ENCODE measurements at places on chromosomes 2 and 18.

DNA sequence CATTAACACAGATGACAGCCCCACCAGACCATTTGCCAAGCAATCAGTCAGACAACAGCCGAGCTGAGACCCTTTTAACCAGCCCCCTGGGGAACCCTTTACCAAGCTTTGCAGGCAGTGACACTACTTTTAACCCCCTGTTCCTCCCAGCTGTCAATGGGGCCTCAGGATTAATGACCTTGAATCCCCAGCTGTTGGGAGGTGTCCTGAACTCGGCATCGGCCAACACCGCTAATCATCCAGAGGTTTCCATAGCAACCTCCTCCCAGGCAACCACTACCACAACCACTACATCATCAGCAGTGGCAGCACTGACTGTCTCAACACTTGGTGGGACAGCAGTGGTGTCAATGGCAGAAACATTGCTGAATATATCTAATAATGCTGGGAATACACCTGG lies 160.9 kb upstream of the EPC2 start:
- DNase-seq, result no peak

- DNase-seq, result no peak
Measured at GRCh38 chr2:9656270-9656766, 25.5 kb upstream of the YWHAQ start.

DNA sequence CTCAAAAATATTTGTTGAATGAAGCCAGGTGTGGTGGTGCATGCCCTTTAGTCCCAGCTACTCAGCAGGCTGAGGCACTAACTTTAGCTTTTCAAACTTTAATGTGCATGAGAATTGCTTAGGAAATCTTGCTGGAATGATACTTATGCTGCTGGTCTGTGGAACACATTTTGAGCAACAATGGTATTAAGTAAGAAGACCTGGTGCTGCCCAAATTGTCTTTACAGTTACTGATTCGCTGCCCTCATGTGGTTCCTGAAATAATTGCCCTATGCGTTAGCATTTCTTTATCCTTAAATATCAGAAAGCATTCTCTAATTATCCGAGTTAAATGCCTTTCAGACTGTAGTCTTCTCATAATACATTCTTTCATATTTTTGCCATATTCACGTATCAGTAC lies 76.0 kb upstream of the SESTD1 start:
- DNase-seq, result no peak

DNA sequence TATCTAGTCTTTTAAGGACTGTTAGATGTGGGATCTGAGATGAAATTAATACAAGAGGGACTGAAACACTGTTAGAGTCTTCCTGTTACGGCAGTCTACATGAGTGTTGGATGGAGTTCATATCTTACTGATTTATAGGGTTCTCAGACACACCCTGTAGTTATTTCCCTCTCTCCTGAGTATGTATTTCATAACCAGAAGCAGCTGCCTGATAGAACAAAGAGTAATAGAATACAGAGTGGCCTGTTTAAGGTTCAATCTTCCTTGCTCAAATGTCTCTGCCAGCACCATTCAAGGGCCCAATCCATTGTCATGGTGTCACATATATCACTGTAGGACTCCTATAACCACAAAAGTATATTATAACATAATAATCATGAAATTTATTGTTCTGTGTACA lies 1229.1 kb upstream of the ACVR2A start:
- no peak for DNase-seq

- DNase-seq, result no peak
Measured at GRCh38 chr2:229559986-229560385, 154.4 kb downstream of the DNER start.

Measured in cerebellar nuclear complex (tissue), 1 donor.